ENCODE measurements at places on chromosomes 11 and 22. TPM values are rescaled to one million over a fixed set of nuclear protein-coding genes. Genes with fewer than 3 reads are reported as not detected.
A peak's percentile ranks its signal among the peaks of the same experiment; 100 is the strongest.

MYOD1 gene
- total RNA-seq = not detected

IL18BP gene
- total RNA-seq = 10.7 TPM

NRIP3 gene
- 1.7 TPM for total RNA-seq

TCN2 gene
- 16.2 TPM for total RNA-seq

MRGPRX1 gene
- total RNA-seq = not detected

ABCC8 gene
- 6.1 TPM for total RNA-seq

GRCh38 chr22:45553351-45554039 lies 50.8 kb downstream of the FBLN1 start:
- DNase-seq = peak; percentile 93

DNA sequence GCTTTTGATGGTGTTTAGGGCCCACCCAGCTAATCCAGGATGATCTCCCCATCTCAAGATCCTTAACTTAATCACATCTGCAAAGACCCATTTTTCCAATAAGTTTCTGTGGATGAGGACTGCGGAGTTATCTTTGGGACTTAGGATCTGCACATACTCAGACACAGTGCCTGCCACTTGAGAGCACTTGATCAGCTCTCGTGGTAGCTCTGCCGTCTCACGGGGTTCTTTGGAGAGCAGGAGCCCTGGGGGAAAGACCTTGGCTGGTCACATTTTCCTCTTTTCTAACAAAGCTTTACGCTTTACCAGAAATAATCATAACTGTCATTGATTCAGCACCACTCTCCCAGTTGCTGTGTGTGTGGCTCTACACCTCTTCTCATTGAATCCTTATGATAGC lies 6.1 kb downstream of the HEPHL1 start:
- no peak for DNase-seq

DNA sequence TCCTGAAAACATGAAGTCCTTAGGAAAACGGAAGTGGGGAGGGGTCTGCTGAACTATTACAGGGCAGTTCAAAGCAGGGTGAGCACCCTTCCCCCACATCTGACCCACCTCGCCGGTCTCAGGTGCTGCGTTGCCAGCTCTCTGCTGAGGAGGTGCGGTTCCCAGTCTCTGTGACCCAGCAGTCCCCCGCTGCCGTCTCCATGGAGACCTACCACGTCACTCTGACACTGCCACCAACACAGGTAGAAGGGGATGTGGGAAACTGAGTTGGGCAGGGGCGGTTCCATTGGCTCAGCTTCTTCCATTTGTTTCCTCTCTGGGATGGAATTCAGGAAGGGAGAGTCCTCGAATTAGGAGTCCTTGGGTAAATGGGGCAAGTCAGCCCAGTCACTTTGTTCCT lies 3.3 kb downstream of the C2CD2L start:
- DNase-seq = no peak

DNA sequence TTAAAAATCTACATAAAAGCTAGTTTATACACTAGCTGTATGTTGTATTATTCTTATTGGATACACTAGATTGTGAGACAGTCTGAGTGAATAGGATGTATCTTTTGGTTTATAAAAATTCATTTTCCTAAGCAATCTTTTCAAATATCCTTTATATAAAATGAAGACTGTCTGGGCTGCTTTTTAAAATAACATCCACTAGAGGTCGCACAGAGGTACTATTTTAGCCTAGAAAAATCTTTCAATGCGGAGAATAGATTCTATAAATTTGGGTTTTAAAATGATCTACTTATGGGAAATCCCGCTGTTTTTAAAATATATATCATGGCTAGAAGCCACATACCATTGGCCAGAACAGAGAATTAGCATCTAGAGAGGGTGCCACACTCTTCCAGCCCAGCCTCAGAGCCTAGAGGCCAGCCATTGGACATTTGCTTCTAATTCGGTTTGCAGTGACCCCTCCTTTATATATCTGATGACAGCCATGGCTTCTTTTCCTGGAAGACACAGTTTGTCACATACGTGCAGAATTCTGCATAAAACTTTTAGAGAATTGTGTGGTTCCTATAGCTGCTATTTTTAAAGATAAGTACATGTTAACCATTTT lies 7.3 kb downstream of the C11orf97 start:
- no peak for DNase-seq

DNA sequence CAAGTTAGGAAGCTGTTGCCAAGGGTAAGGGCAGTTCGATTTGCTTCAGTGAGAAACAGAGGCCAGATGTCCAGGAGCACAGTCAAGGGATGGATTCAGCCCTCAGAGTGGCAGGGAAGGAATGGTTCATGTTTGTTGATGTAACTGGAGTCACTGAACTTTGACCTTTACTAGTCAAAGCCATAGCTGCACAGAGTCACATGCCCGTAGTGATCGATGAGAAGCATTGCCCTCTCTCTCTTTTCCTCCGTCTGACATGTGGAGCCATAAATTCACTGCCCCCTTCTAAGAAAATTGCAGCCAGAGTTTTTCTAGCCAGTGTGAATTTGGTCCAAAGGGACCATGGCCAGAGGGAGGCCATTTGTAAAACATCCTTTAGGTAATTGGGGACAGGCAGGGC lies 124.1 kb upstream of the MTNR1B start:
- no peak for DNase-seq

GRCh38 chr22:19110646-19111045 lies 11.6 kb downstream of the DGCR2 start:
- DNase-seq = no peak

DNA sequence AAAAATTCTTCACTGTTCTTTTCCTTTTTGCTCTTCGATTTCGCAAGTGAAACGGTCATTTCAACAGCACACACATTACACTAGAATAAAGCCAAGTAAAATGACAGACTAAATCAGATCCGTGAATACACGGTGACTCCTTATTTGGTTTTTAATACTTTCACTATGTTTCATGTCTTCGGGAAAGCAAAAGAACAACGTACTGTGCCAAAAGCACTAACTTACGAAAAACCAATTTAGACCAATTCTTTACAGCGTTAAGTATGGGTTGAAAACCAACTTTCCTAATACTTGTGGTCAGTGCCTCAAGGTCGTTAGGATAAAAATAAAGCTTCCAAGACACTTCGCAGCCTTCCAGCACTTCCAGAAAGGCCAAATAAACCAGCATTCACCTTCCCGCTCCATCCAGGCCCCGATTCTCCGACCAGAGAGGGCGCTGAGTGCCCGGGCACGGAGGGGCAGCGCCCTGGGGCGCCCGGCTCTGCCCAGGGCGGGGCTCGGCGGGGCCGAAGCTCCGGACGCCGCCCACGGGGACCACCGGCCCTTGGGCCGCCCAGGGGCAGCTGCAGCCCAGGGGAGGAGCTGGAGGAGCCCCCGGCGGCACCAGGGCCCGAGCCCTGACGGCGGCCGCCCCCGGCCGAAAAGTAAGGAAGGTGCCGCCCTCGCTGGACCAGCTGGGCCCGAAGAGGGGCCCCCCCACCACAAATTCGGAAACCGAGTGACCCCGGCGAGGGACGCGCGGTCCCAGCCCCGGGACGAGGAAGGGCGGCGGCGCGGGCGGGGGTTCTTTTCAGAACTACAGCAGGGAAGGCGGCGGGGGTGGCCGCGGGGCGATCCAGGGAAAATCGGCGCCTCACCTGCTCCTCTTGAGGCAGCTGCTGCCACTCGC lies 499 bp downstream of the ATL3 start:
- no peak for DNase-seq

GRCh38 chr22:43398910-43399309 lies 12.9 kb upstream of the MPPED1 start:
- no peak for DNase-seq

GRCh38 chr11:17791144-17791543 lies 56.6 kb downstream of the KCNC1 start:
- no peak for DNase-seq

- no peak for DNase-seq
Measured at GRCh38 chr11:25200925-25201324, 704.1 kb downstream of the LUZP2 start.

GRCh38 chr11:121958971-121959325 lies 157.1 kb downstream of the BLID start:
- no peak for DNase-seq

GRCh38 chr22:32631507-32632255 lies 157.1 kb downstream of the FBXO7 start:
- DNase-seq = no peak

DNA sequence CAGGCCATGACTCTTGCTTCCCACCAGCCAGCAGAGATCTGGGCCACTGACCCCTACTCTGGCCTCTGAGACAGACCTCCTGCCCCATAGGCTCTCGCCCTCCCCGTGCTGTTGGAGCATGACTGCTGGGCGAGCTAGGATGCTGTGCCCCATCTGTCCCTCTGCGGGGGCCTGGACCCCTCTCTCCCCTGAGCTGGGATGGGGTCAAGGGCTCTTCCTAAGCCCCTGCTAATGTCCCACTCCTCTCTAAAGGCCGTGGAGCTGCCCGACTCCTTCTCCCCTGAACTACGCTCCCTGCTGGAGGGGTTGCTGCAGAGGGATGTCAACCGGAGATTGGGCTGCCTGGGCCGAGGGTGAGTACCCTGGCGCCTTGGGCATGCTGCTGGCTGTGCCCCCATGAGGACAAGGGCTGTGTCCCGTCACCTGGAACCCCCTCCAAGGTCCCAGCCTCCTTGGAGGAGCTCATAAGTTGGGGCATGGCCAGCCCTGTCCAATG lies 6.2 kb upstream of the ANKRD13D start:
- no peak for DNase-seq

- no peak for DNase-seq
Measured at GRCh38 chr11:126281666-126282175, 1.2 kb upstream of the TIRAP start.

DNA sequence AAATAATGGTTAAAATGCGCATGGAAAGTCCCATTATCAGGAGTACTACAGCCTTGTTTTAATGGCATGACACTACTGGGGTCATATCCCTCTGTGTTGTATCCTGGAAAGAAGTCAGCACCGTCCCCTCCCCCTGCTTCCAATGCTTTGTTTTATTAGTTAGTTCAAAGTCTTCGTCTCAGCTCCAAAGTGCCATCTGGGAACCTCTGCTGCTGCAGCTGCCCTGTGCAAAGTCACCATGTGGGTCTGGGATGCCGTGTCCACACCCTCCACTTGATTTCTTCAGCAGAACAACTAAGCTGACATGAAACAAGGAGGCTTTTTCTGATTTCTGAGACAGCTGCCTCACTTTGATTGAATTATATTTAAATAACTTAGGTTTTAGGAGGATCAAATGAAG lies 29.5 kb upstream of the NCAM1 start:
- no peak for DNase-seq

GRCh38 chr22:23678133-23678532 lies 12.7 kb upstream of the RGL4 start:
- DNase-seq = no peak

GRCh38 chr11:34680918-34681586 lies 60.2 kb downstream of the EHF start:
- DNase-seq = no peak

- peak; percentile 77 for DNase-seq
Measured at GRCh38 chr11:14249121-14249963, 109.6 kb downstream of the RRAS2 start.

DNA sequence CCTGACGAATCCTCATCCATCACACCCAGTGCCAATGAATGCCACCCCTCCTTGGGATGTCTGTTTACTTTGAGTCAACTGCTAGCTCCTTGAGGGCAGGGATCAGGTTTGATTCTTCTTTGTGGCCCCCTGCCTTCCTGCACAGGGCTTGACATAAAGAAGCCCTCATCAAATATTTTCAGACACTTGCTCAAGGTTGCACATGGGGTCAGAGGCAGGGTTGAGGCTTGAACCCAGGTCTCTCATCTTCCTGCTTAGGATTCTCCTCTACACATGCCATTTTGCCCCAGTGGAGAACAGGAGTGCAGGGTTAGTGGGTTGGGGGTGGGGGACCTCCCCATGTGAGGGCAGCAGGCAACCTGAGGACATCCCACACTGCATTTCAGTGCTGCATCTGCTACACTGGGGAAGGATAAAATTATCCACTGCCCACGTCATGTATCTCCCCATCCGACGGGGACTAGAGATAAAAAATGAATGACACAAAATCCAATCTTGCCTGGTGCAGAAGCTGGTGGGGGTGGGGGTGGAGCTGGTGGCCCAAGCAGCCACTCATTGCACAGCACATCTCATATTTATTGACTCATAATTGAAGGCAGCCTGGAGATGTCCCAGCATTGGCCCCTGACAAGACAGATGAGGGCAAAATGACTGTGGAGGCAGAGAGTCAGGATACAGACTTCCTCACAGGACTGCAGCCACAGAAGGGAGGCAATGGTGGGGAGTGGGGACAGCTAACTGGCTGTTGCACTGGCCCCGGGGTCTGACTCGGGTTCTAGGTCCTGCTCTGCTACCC lies 41.3 kb downstream of the NEU3 start:
- no peak for DNase-seq

GRCh38 chr11:43825217-43825816 lies 55.3 kb upstream of the ALKBH3 start:
- DNase-seq = no peak

DNA sequence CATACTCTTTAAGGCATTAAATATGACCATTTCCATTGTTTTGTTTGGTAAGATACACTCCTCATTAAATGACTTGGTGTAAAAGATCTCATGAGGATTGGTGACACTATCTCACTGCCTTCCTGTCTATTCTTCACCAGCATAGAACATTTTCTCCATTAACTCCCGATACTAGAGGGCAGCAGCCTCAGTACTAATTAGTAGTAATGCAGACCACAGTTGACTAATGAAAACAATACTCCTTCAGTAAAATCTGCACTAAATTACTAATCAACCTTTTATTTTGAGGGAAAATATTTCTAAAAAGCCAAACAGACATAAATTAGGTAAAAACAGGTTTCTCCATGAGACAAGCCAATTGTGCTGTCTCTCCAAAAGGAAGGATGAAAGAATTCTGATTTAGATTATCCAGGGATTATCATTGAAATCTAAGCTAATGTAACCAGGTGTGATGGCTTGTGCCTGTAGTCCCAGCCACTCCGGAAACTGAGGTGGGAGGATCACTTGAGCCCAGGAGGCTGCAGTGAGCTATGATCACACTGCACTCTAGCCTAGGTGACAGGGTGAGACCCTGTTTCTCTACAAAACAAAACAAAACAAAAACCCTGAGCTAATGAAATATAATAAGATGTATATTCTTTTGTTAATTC lies 9.4 kb downstream of the PGM2L1 start:
- DNase-seq = peak; percentile 38

GRCh38 chr11:68146010-68146540 lies 24.9 kb upstream of the CHKA start:
- DNase-seq = no peak

All from neural crest cell (in vitro differentiated cells).